ENCODE measurements at places on chromosomes 6 and 20.

DNA sequence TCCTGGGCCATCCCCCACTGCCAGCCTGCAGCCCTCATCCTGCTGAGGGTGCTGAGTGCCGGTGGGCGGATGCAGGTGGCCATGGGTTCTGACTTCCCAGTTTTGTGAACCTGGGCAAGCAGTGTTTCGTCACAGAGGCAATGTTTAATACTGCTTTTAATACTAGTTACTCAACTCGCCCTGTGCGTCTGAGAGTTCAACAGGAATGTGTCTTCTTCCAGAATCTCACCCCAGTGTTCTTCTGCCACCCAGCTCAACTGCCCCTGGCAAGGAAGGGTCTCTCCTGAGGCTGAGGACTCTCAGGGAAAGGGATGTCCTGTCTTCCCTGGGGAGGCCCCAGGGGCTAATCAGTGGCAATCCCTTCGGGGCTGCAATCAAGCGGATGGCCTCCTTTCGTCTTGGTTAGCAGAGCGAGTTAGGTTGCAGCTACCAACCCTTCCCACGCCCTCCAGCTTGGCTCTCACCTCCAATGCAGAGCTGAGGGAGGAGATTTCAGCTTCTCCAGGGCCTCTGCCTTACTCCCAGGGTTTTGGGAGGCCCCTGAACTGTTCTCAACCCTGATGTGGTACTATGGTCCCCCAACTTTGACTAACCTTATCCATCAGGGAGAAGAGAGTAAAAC, 2.0 kb downstream of the KCNK16 start:
- no peak for DNase-seq

DNA sequence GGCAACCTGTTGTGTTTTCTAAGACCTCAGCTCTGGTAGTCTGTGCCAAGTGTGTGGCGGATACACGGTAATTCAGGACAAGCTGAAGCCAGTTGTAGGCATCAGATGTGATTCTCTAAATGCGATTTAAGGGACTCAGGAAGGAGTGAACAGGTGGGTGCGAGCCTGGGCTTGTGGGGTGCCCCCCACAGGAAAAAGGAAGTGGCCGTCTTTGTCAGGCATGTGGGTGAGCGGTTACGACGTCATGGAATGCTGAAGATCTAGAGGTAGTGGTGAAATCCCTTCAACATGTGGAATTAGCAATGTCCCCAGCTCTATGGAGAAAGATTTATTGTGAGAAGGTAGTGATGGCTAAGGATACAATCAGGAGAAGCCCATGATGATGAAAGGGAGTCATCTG, 95.1 kb upstream of the EXOC2 start:
- no peak for DNase-seq

- DNase-seq, result no peak
These were observed 187.4 kb upstream of the JARID2 start for GRCh38 chr6:15058200-15059061.

DNA sequence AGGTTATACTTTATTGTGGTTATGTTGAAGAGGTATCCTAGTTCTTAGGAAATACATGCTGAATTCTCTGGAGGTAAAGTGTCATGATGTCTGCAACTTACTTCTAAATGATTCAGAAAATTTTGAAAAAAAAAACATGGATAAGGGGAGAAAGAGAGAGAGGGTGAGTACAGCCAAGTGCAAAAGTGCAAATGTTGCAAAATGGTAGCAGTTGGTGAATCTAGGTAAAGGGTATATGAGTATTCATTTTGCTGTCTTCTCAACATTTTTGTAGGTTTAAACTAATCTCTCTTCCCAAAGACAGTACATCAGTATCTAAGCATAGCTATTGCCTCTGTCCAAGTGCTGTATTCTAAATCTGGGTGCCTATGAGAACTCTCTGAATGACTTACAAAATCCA, 579.4 kb upstream of the CHD6 start:
- DNase-seq, result no peak

DNA sequence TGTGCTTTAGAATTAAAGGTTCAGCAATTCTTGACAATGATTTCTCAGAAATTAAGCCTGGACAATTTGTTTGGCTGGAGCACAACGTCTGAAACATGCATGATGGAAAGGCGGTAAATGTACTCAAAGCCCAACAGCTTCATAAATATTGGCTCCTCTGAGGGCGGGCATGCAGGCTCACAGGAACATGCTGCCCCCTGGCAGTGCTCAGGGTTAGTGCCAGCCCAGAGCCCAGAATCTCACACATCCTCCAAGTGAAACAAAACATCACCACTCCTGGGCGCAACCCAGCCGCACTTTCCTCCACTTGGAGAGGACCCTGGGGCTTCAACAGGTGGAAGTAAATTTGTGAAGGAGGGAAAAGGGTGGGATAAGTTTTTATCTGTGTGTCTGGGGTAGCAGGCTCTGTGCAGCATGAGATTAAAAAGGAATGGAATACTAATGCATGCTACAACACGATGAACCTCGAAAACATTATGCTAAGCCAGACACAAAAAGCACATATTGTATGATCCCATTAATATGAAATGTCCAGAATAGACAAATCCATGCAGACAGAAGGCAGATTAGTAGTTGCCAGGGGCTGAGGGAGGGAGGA, 54.1 kb upstream of the PTPRT start:
- no peak for DNase-seq

DNA sequence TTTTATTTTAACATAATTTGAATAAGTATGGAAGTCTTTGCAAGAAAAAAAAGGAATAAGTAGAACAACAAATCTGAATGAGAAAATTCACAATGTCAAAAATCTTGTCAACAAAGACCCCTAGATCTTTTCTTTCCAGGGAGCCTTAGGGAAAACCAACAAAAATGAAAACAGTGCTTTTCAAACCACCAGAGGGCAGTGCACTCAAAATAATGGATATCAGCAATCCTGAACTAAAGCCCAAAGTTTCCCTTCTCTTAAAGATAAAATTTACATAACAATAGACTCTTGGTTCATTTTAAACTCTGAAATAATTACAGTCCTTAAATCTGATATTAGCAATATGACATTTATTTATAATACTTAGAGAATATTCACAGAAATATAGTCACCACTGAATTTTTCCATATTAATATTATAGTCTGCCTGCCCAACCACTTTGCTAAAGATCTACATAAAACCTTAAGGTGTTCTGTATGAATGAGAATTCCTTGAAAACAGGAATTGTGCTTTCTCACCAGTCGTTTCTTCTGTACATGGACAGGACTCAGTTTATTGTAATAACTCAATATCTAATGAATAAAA, 105.3 kb upstream of the BMP5 start:
- peak; percentile 62 for DNase-seq

DNA sequence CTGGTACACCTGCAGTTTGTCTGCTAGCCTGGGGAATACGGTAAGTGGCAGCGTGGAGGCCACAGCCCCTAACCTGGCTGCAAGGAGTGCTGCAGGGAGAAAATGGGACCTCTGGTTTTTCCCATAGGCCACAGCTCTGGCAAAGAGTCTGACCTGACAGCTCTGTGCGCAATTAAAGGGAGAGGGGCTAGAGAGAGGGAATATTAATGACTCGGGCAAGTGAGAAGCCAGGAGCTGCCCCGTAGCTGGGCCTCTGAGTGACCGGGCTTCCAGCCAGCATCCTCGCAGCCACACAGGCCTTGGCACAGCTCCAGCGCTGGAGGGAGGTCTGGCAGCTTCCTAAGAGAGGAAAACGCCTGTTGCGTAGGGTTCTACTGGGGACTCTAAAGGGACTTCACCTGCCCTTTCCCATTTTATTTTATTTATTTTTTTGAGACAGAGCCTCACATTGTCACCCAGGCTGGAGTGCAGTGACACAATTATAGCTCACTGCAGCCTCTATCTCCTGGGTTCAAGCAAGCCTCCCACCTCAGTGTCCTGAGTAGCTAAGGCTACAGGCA, 18.2 kb upstream of the OCSTAMP start:
- no peak for DNase-seq

- DNase-seq, result peak; percentile 16
These were observed 474 bp downstream of the RBM38 start for GRCh38 chr20:57391439-57392301.

GRCh38 chr6:105644691-105645090, 241.8 kb upstream of the PREP start:
- DNase-seq, result no peak

All from Kasumi-1 (cell line).